ENCODE measurements at places on chromosomes 6 and 20.

GRCh38 chr20:63322933-63323273 is 29.9 kb downstream of the COL20A1 start:
- no peak for DNase-seq
- H3K4me1 ChIP-seq = no peaks in the 10 kb centered on the region
- H3K4me3 ChIP-seq = no peak overlapping the region
- H3K36me3 ChIP-seq = no peaks in the 10 kb centered on the region
- no peak overlapping the region for H3K27ac ChIP-seq
- H3K27me3 ChIP-seq = no peaks in the 10 kb centered on the region

DNA sequence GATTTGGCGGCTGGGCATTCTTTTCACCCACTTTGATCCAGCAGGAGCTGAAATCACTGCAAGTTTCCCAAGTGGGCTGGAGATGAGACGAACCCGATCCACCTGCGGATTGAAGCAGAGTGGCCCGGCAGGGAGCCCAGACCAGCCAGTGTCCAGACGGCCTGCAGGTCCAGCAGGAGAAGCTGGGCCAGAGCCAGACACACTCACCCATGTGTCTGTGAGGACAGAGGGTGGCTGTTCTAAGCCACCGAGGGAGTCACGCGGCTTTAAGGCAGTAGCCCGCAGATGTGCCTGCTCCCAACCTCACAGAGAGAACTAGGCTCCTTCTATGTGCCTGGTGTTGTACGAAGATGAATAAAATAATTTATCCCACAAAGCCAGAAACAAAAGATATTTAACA is 200.7 kb downstream of the WDR27 start:
- H3K36me3 ChIP-seq = no peaks in the 10 kb centered on the region
- peaks cover 2% of the 10 kb centered on the region for H3K4me1 ChIP-seq
- no peaks in the 10 kb centered on the region for H3K27me3 ChIP-seq
- no peak overlapping the region for H3K27ac ChIP-seq
- no peak for DNase-seq
- H3K4me3 ChIP-seq = no peak overlapping the region

GRCh38 chr20:39259010-39259803 is 297.1 kb downstream of the DHX35 start:
- H3K27ac ChIP-seq = no peak overlapping the region
- no peaks in the 10 kb centered on the region for H3K36me3 ChIP-seq
- H3K4me3 ChIP-seq = no peak overlapping the region
- no peaks in the 10 kb centered on the region for H3K27me3 ChIP-seq

GRCh38 chr20:7080472-7080871 is 313.0 kb downstream of the BMP2 start:
- H3K4me3 ChIP-seq = no peak overlapping the region
- DNase-seq = no peak
- no peak overlapping the region for H3K27ac ChIP-seq
- H3K27me3 ChIP-seq = no peaks in the 10 kb centered on the region
- no peaks in the 10 kb centered on the region for H3K36me3 ChIP-seq
- H3K4me1 ChIP-seq = no peaks in the 10 kb centered on the region

DNA sequence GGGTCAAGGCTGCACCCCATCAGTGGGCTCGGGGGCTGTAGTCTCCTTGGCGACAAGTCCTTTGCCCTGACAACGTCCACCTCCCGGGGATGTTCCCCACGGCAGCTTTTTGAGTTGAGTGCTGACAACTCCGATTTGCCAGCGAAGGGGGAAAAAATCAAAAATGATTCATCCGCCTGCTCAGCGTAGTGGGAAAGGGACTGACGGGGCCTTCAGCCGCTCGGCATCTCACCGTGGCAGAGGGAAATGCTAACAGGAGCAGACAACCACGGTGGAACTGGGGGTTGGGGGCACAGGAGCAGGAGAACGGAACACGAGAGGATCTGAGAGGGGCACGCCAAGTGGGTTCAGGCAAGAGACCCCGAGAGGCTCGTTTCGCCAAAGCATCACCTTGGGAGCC is 173.7 kb downstream of the TFAP2C start:
- no peak overlapping the region for H3K27ac ChIP-seq
- no peaks in the 10 kb centered on the region for H3K27me3 ChIP-seq
- no peaks in the 10 kb centered on the region for H3K36me3 ChIP-seq
- no peaks in the 10 kb centered on the region for H3K4me1 ChIP-seq
- no peak overlapping the region for H3K4me3 ChIP-seq
- DNase-seq = no peak

DNA sequence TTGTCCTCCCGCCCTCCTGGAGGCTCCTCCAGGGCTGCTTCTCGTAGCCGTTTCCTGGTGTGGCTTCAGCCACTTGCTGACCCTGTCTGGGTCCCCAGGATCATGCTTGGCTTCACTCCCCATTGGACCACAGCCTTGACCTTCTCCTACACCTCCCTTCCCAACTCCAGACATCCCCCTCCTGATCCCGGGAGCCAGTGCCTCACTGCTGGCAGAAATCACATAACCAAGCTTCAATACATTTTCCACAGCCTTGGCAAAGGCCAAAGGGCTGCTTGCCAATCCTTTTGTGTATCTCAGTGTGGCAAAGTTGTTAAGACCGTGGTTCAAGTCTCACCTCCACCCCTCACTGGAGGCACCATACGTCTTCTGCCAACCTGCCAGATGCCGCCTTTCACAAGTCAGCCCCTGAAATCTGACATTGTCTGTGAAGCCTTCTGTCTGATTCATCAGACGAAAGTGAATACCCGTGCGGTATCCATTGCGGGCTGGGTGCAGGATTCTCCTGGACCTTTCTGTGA is 60.1 kb downstream of the PHACTR3 start:
- no peak overlapping the region for H3K27ac ChIP-seq
- H3K27me3 ChIP-seq = no peaks in the 10 kb centered on the region
- no peaks in the 10 kb centered on the region for H3K36me3 ChIP-seq
